Stimulated activated CD4-positive, alpha-beta T cell treated with anti-CD3 and anti-CD28 coated beads, Interleukin-4, amount 100 ng/mL, for 24 hours (primary cell): ENCODE measurements at places on chromosomes 13 and 19.

GRCh38 chr19:2779121-2779740, 3.8 kb downstream of the SGTA start:
- no peak for DNase-seq

DNA sequence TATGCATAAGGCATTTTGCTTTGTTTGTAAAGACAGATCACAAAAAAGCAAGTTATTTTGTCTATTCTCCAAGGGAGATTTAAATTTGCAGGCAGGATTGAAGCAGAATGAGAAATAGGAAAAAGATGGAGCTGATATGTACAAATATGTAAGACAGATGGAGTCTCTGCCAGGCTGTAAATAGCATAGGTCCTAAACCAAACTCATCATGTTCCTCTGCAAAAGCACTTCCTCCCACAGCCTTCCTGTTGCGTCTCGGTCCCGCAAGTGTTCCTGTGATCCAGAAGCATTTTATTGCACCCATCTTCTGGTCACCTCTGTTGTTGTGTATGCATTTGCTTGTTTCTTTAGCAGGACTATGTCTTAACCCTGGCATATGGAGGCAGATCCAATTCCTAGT, 95.7 kb upstream of the CLDN10 start:
- no peak for DNase-seq

GRCh38 chr13:102517959-102518358, 78.8 kb upstream of the TPP2 start:
- no peak for DNase-seq

DNA sequence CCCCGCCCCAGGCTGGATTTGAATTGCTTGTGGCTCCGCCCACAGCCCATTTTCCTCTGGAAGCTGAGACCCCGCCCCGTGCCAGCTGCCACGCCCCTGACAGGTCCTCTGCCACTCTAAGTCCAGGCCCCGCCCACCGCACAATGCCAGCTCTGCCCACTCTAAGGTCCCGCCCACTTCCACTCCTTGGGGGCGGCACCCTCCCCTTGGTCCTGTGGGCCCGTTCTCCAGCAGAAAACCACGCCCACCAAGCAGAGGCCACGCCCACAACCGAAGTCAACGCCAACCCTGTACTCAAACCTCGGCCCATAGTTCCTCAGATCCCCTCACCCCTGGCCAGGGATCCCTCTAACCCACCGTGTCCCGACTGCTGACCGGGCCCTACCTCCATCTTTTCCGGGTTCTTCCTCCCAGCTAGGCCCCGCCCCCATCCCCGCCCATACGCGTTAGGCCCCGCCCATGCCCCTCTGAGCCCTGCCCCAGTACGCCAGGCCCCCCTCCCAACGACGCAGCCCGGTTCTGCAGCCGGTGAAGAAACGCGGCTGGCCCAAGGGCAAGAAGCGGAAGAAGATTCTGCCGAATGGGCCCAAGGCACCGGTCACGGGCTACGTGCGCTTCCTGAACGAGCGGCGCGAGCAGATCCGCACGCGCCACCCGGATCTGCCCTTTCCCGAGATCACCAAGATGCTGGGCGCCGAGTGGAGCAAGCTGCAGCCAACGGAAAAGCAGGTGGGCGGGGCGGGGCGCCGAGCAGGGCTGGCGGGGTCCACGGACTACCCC, 1.3 kb downstream of the HMG20B start:
- peak; percentile 82 for DNase-seq

GRCh38 chr19:8654591-8655339, 24.3 kb downstream of the NFILZ start:
- peak; percentile 72 for DNase-seq

GRCh38 chr19:2719920-2720776, 1.0 kb downstream of the DIRAS1 start:
- DNase-seq, result no peak

- no peak for DNase-seq
Observed at GRCh38 chr13:73607489-73608156, 526.6 kb downstream of the KLF12 start.

- DNase-seq, result no peak
Observed at GRCh38 chr19:1522061-1522460, 1.8 kb upstream of the PLK5 start.

DNA sequence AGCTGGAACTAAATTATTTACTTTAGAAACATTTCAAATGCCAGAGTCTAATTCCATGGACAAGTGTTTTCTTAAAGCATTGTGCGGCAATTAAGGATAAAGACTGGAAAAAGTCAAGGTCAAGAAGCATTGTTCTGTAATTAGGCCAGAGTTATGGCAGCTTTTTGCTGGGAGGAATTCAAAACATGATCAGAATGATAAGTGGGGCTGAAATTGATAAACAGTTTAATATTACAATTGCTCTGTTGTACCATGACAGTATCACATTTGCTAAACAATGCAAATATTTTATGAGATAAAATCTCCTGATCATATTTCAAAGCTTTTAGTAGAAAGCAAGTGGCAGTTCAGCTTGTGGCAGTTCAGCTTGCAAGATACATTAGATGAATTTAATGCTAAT, 513.7 kb downstream of the GPC6 start:
- no peak for DNase-seq

DNA sequence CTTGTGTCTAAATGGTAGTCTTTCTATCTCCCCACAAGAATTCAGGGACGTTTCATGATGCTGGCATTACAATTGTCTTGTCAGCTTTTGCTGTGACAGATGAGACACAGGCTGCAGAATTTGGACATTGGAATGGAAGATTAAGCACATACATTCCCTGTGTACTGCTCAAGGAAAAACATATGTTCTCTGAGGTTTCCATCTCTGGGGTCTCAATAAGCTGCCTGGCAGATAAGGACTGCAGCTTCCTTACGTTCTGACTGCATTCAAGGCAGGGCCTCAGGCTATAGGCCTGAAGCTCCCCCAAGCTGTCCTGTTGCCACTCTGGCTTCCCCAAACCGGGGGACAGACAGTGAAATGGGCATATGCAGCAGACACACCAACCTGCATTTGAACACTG, 91.3 kb upstream of the KL start:
- no peak for DNase-seq

DNA sequence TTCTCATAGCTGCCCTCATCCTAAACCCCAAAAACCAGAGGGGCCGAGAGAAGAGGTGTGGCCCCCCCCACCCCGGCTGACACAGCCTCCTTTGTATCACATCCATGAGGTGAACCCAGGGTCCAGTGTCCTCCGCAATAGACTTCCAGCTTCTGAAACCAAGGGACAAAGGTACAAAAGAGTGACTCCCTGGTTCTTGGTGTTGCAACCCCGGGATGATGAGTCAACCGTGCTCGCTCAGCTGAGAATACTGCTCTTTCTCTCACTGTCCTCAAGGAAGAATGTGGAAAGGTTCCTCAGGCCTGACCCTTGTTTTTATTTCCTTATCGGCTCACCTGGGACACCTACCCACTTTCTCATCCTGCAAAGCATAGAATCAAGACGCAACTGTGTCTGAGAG, 5.5 kb downstream of the SLC15A1 start:
- DNase-seq, result no peak

DNA sequence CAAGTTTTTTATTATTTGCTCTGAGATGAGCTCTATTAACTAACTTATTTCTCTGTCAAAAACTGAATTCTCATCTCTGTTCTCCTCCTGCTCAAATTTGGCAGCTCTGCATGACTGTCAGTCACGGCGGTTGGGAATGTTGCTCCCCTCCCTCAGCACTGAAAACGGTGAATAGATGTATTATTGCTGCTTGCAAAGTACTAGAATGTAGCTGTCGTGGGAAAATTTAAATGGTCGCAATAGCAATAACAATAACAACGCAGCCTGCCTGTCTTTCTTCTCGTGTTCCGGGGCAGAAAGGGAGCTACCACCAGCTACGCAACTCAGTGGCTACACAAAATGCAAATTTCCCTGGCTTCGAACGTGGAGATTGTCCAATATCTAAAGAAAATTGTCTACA, 125.6 kb upstream of the FRY start:
- DNase-seq, result no peak

DNA sequence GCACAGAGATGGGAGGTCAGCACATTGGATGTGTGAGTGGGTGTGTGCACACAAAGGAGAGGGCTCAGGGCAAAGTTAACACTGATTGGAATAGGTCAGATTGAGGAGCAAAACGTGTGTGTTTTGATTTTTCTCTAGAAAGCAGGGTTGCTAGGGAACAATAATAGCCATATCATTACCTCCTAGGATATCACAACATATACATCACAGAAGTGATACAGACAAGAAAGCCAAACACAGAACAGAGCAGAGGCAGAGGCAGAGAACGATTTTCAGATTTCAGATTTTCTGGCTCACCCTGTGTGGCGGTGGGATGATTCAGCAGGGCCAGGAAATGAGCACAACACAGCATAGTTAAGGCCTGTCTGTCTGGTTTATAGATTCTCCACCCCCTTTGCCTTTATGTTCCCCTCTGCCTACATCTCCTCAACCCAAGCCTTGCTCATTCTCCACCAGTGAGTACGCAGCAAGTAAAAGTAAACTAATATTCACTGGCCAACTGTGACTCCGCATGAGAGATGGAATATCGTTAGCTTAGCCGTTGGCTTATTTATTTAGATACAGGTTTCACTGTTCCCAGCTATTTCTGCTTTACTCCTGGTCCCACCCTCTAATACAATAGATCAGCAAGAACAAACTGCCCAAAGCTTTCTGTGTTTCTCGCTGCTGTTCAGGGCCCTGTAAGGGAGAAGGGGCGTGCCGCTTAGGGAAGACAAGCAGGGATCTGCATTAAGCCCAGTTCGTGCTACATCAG, 182.7 kb upstream of the TSC22D1 start:
- DNase-seq, result peak; percentile 12

DNA sequence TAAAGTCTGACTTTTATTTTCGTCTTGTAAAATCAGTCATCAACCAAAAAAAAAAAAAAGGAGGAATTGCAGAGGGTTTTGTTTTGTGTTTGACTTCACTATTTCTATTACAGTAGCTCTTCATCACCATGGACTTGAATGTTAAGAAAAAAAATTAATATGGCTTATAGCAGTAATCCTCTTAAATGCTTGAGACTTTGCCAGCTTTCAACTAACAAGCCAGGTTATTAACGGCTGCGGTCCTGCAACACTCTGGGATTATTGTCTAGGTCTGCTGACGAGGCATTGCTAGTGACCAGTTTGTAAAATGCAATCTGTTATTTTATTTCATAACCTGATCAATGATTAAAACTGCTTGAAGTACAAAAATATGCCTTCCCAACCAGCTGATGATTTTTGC, 647.2 kb upstream of the KLHL1 start:
- DNase-seq, result no peak

GRCh38 chr13:88162076-88162702, 491.0 kb downstream of the SLITRK5 start:
- DNase-seq, result no peak

DNA sequence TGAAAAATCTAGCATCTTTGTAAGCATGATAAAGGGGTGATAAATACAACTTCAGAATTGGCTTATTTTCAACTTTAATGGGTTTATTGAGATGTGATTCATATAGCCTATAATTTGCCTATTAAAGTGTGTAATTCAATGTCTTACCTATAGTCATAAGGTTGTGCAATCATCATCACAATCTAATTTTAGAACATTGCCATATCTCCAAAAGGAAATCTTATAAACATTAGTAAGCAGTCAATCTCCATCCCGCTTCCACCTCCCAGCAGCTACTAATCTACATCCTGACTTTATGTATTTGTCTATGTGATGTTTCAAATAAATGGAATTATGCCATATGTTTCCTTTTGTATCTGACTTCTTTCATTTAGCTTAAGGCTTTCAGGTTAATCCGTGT, 145.2 kb upstream of the KLHL1 start:
- no peak for DNase-seq

DNA sequence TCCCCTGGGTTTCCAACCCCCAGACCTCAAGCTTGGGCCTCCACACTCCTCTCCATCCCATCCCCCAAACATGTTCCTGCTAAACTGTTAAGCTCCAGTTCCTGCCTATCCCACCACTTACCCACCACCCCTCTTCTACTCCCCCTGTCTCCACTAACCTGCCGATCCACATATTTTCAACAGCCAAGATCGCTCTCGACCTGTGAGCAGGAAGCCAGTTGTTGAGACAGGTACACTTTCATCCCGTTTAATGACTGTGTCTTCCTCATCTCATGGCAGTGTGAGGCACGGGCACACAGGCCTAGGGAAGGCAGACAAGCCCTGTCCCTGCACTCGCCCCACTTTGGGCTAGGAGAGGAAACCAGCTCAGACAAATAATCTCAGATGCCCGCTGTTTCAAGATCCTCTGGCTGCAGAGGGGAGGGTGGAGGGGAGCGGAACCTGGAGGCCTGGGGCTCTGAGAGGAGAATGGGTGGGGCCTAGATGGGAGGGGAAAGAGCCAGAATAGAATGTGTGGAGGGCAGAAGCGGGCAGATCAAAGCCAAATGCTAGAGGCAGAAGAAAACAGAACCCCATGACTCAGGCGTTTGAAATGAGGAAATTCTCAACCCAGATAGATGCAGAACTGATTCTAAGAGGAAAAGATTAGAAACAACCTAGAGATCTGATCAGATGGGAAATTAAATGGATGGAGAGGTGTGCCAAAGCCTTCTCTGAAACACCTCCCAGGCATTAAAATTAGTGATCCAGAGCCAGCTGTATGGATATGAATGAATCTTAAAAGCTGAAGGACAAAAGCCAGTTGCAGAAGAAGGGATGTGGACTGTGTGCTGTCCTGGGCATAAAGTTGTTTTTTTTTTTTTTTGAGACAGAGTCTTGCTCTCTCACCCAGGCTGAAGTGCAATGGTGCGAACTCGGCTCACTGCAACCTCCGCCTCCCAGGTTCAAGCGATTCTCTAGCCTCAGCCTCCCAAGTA, 16.9 kb upstream of the CYP2S1 start:
- peak; percentile 46 for DNase-seq

- no peak for DNase-seq
Observed at GRCh38 chr13:84290386-84290785, 408.1 kb upstream of the SLITRK1 start.

DNA sequence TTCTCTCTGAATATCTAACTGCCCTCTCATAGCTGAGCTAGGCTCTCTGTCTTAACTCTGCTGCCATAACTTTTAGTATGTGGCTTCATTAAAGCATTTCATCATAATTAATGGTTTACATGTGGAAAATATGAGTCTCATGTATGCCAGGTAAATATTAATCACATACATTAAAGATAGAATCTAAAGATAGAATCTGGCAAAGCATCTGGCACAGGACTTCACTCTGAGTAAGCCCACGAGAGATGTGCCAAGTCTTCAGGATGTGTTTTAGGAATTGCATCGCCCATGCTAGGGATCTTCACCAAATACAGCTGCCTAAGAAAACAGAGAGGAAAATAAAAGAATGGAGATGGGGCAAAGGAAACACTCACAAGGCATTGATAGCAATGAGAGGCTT, 285.8 kb downstream of the DIAPH3 start:
- no peak for DNase-seq
